Lung (tissue), 17 donors: ENCODE measurements at places on chromosomes 1 and 21. TPM values are rescaled to one million over a fixed set of nuclear protein-coding genes. Genes with fewer than 3 reads are reported as not detected.
A peak's percentile ranks its signal among the peaks of the same experiment; 100 is the strongest.

DCDC2B gene
- 3.5 TPM for polyA plus RNA-seq

SHISAL2A gene
- polyA plus RNA-seq: 0.79 TPM

CLCA1 gene
- polyA plus RNA-seq: 0.12 TPM

S100A3 gene
- 8.0 TPM for polyA plus RNA-seq

TMEM82 gene
- not detected for polyA plus RNA-seq

PLPPR5 gene
- polyA plus RNA-seq: 0.05 TPM

- no peak overlapping the region for H3K27ac ChIP-seq
- no peaks in the 10 kb centered on the region for H3K4me1 ChIP-seq
- H3K4me3 ChIP-seq: no peak overlapping the region
- H3K36me3 ChIP-seq: no peaks in the 10 kb centered on the region
- H3K27me3 ChIP-seq: no peaks in the 10 kb centered on the region
- DNase-seq: no peak
Measured at GRCh38 chr1:94832446-94832845, 12.3 kb downstream of the SLC44A3 start.

GRCh38 chr1:170495006-170495405 lies 37.0 kb upstream of the GORAB start:
- H3K27ac ChIP-seq: no peak overlapping the region
- H3K4me1 ChIP-seq: no peaks in the 10 kb centered on the region
- no peaks in the 10 kb centered on the region for H3K27me3 ChIP-seq
- DNase-seq: no peak

- H3K27ac ChIP-seq: no peak overlapping the region
- no peak overlapping the region for H3K4me3 ChIP-seq
- no peaks in the 10 kb centered on the region for H3K36me3 ChIP-seq
- H3K4me1 ChIP-seq: no peaks in the 10 kb centered on the region
Measured at GRCh38 chr1:71196685-71197084, 115.8 kb upstream of the ZRANB2 start.

GRCh38 chr1:192936313-192937018 lies 122.7 kb downstream of the UCHL5 start:
- no peaks in the 10 kb centered on the region for H3K4me1 ChIP-seq
- H3K4me3 ChIP-seq: no peak overlapping the region
- H3K27ac ChIP-seq: no peak overlapping the region
- DNase-seq: no peak

GRCh38 chr1:19014765-19015164 lies 58.3 kb upstream of the IFFO2 start:
- no peaks in the 10 kb centered on the region for H3K4me1 ChIP-seq
- H3K4me3 ChIP-seq: no peak overlapping the region
- no peaks in the 10 kb centered on the region for H3K27me3 ChIP-seq
- no peak for DNase-seq
- H3K27ac ChIP-seq: no peak overlapping the region
- no peaks in the 10 kb centered on the region for H3K36me3 ChIP-seq

GRCh38 chr21:39288987-39289386 lies 24.4 kb downstream of the BRWD1 start:
- DNase-seq: no peak
- H3K27me3 ChIP-seq: no peaks in the 10 kb centered on the region

- no peaks in the 10 kb centered on the region for H3K27me3 ChIP-seq
- no peak overlapping the region for H3K4me3 ChIP-seq
- peaks cover 51% of the 10 kb centered on the region for H3K36me3 ChIP-seq
- no peak for DNase-seq
Measured at GRCh38 chr1:15940110-15941043, 35.5 kb downstream of the ZBTB17 start.

DNA sequence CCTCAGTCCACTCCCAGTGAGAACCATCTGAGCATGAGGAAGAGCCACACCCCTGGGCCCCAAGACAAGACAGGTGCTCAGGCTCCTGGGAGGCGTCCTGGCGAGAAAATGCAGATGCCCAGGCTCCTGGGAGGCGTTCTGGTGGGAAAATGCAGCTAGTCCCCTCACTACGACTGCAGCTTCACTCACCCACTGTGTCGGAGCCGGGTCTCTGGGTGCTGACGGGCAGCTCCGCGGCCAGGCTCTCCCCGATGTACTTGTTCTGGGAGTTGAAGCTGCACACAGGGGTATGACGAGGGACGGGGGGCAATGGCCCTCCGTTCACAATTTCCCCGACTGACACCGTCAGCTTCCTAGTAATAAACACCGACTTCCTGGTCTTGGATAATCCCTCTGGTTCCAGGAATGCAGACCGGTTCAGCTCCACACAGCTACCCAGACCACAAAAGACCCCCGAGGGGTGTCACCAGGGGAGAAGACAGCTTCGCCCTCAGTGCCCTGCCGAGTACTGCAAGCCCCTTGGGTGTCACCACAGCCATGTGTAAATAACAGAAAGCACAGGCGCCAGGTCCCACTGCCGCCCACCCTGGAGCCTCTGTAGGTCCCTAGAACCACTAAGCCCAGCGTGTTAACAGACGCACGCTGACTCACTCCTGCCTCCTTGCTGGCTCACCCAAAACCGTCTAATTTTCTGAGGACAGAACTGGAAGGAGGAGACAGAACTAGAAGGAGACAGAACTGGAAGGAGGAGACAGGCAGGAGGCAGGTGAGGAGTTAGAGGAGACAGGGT lies 19.5 kb downstream of the MCM3AP start:
- no peak overlapping the region for H3K4me3 ChIP-seq
- no peaks in the 10 kb centered on the region for H3K4me1 ChIP-seq
- no peak for DNase-seq
- no peaks in the 10 kb centered on the region for H3K27me3 ChIP-seq
- peaks cover 61% of the 10 kb centered on the region for H3K36me3 ChIP-seq

DNA sequence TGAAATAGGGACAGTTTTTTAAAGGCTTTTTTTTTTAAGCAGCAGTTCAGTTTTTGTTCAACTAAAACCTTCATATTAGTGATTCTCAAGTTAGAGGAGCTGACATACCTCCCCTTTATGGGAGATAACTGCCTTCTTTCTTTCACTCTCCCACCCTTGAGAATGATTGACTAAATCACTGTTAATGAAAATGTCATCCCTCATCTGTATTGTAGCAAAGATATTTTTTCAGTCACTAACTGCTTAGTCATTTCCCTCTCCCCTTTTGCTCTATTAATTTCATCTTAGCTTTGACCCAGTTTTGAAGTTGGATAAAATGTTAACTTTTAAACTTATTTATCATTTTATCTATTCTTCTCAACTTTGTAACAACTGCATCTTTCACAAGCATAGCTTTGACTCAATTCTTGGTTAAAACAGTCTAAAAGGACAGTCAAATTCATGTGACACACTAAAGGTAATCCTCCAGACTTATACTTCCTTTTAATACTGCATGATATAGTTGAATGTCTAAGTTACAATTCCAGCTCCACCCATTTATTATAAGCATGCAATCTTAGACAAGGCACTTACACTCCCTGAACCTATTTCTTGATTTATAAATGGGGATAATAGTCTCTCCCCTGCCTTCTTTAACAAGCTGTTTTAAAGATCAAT lies 17.1 kb downstream of the CAPZA1 start:
- H3K27me3 ChIP-seq: no peaks in the 10 kb centered on the region
- H3K36me3 ChIP-seq: no peaks in the 10 kb centered on the region
- H3K4me1 ChIP-seq: peaks cover 5% of the 10 kb centered on the region
- no peak for DNase-seq
- no peak overlapping the region for H3K4me3 ChIP-seq

DNA sequence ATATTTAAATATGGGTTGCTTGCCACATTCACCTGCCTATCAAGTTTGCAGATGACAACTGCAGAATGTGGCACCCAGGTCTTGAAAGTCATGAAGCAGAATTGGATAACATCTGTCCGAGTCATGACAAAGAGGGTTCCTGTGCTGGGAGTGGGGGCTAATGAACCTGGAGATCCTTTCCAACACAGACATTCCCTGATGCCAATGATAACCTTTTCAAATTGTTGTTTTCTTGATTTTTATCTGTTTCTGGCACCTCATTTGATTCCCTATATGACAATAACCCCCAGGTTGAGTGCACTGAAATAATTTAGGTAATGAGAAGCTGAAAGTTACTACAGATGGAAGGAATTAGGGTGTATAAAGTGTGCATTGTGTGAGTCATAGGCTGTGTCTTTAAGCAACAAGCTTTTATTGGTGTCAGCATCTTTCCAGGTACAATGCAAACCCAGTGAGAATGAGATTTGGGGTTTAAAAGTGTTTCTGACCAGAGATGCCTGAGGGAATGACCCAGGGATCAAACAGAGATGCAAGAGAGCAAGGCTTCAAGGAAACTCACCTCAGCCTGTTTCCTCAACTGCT lies 32.0 kb upstream of the IL10 start:
- no peak overlapping the region for H3K27ac ChIP-seq
- H3K36me3 ChIP-seq: no peaks in the 10 kb centered on the region
- no peak overlapping the region for H3K4me3 ChIP-seq
- no peaks in the 10 kb centered on the region for H3K27me3 ChIP-seq

DNA sequence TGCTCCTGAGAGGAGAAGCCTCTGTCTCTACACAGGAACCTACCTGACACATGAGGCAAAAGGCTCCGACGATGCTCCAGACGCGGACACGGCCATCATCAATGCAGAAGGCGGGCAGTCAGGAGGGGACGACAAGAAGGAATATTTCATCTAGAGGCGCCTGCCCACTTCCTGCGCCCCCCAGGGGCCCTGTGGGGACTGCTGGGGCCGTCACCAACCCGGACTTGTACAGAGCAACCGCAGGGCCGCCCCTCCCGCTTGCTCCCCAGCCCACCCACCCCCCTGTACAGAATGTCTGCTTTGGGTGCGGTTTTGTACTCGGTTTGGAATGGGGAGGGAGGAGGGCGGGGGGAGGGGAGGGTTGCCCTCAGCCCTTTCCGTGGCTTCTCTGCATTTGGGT lies 3.9 kb upstream of the ACKR1 start:
- no peak overlapping the region for H3K27ac ChIP-seq
- H3K36me3 ChIP-seq: no peaks in the 10 kb centered on the region
- H3K4me1 ChIP-seq: no peaks in the 10 kb centered on the region

- H3K4me1 ChIP-seq: peaks cover 95% of the 10 kb centered on the region
- DNase-seq: no peak
- peak overlapping the region; percentile 55 for H3K27ac ChIP-seq
- no peak overlapping the region for H3K4me3 ChIP-seq
- H3K36me3 ChIP-seq: peaks cover 7% of the 10 kb centered on the region
Measured at GRCh38 chr1:208234721-208235120, 9.5 kb downstream of the PLXNA2 start.

DNA sequence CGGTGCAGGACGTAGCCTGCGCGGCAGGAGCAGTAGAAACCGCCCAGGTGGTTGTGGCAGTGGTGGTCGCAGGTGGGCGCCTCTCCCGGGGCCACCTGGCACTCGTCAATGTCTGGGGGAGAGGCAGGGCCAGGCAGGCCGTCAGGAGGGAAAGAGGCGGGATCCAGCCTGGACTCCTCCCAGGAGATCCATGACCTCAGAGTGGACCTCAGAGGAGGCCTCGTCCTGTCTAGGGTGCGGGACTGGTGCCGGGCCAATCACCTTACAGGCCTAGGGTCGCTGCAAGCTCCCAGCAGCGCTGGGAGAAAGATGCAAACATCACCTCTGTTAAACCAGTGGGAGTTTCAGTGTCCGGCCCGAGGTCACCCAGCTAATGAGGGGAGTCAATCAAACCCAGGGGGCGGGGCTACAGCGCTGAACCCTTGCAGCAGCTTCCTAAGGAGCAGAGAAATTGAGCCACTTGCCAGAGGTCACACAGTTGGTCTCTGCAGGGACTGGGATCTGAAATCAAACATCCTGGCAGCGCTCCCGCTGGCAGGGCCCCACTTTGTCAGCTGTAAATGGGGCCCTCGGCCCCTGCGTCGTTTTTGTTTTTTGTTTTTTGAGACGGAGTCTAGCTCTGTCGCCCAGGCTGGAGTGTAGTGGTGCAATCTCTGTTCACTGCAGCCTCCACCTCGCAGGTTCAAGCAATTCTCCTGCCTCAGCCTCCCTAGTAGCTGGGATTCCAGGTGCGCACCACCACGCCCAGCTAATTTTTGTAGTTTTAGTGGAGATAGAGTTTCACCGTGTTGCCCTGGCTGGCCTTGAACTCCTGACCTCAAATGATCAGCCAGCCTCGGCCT lies 1.4 kb downstream of the MASP2 start:
- H3K4me3 ChIP-seq: no peak overlapping the region
- no peaks in the 10 kb centered on the region for H3K4me1 ChIP-seq
- H3K36me3 ChIP-seq: no peaks in the 10 kb centered on the region

- H3K27me3 ChIP-seq: no peaks in the 10 kb centered on the region
- no peaks in the 10 kb centered on the region for H3K4me1 ChIP-seq
- no peaks in the 10 kb centered on the region for H3K36me3 ChIP-seq
Measured at GRCh38 chr1:181350131-181350530, 133.2 kb upstream of the CACNA1E start.

GRCh38 chr1:91569411-91570119 lies 68.9 kb downstream of the CDC7 start:
- H3K36me3 ChIP-seq: no peaks in the 10 kb centered on the region
- no peaks in the 10 kb centered on the region for H3K27me3 ChIP-seq
- peak overlapping the region; percentile 82 for H3K27ac ChIP-seq
- H3K4me1 ChIP-seq: peaks cover 32% of the 10 kb centered on the region
- H3K4me3 ChIP-seq: no peak overlapping the region
- DNase-seq: peak; percentile 65

DNA sequence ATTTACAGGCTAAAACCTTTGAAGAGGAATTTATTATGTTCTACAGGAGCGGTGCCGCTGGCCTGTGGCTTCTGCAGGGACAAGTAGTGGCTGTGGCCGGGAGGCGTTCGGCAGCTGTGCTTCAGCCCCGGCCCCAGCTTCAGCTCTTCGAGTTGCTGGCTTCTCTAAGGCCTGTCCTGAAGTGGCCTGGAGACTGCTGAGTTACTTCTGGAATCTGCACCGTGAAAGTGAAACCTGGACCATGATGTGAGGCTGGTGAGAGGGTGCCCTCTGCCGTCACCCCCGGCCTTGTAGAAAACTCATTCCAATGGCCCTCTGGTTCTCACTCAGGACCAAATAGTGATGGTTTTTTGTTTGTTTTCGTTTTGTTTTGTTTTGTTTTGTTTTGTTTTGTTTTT lies 48.1 kb downstream of the PRKCZ start:
- no peaks in the 10 kb centered on the region for H3K4me1 ChIP-seq
- H3K27ac ChIP-seq: peak overlapping the region; percentile 65
- no peak overlapping the region for H3K4me3 ChIP-seq
- H3K27me3 ChIP-seq: no peaks in the 10 kb centered on the region
- no peaks in the 10 kb centered on the region for H3K36me3 ChIP-seq

- H3K4me1 ChIP-seq: peaks cover 38% of the 10 kb centered on the region
- no peak for DNase-seq
- H3K36me3 ChIP-seq: peaks cover 10% of the 10 kb centered on the region
- H3K4me3 ChIP-seq: no peak overlapping the region
Measured at GRCh38 chr1:150551784-150552127, 2.5 kb downstream of the ADAMTSL4 start.

DNA sequence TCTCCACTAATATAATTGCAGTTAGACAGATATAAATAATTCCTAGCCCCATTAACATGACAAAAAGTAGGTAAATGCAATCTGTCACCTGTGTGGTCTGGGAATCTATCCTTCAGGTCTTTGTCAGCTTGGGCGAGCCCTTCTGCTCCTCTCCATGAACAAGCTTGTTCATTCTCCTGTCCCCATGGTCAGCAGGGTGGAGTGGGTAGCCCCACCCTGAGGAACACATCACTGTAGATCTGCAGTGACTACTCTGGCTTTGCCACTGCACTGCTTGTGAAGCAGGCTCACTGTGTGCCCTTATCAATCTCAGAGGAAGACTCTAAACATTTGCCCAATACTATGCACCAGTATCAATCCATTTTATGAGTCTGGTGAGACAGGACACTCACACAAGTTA lies 279.0 kb downstream of the MATN1 start:
- H3K4me1 ChIP-seq: no peaks in the 10 kb centered on the region
- no peaks in the 10 kb centered on the region for H3K36me3 ChIP-seq

- no peaks in the 10 kb centered on the region for H3K36me3 ChIP-seq
- peak; percentile 64 for DNase-seq
- no peaks in the 10 kb centered on the region for H3K27me3 ChIP-seq
- H3K4me3 ChIP-seq: no peak overlapping the region
- peak overlapping the region; percentile 49 for H3K27ac ChIP-seq
Measured at GRCh38 chr1:214018386-214019268, 30.9 kb downstream of the PROX1 start.
